ENCODE measurements at places on chromosomes 6 and 20.

DNA sequence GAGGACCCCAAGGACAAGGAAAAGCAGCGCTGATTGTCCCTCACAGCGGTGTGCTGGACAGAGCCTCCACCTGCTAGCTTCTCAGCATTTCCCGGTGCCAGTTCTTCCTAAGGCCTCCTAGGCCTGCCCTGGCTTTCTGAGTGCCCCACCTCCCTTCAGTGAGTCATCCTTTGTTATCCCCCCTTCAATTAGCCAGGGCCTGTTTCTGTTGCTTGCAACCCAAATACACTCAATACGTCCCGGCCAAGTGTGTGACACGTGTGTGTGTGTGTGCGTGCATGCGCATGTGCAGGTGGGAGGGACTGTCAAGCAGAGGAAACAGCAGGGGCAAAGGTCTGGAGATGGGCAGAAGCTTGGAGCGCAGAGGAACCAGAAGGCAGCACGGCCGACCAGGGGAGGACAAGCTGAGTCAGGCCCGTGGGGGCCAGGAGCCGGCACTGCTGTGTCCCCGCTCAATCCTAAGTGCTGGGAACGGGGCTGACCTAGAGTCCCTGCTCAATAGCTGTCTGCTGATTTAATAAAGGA lies 159.8 kb downstream of the PREX1 start:
- DNase-seq, result no peak

DNA sequence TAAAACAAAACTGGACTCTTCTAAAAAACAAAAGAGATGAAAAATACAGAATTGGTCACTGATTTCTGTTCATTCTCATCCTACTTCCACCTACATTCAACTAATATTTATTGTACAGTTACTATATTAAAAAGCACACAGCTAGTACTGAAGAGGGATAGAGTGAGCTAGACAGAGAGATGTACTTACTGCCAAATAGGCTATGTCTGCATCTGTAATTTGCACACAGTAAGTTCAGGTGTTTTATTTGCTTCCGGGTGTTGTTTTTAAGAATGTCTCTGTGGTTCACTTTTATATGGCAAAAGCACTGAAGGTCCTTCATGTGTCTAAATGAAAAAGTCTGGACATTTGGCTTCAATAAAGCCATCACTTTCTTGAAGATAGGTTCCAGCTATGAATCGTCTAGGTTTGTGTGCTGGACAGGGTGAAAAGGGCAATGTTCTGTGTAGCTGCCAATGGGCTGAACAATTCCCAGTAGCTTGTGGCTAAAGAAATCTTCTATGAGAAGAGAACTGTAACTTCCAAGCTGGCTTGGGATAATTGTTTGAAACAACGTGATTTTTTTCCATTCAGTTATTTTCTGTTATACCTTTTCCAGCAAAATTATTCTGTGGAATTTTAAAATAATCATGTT lies 47.3 kb downstream of the EPB41L2 start:
- no peak for DNase-seq

DNA sequence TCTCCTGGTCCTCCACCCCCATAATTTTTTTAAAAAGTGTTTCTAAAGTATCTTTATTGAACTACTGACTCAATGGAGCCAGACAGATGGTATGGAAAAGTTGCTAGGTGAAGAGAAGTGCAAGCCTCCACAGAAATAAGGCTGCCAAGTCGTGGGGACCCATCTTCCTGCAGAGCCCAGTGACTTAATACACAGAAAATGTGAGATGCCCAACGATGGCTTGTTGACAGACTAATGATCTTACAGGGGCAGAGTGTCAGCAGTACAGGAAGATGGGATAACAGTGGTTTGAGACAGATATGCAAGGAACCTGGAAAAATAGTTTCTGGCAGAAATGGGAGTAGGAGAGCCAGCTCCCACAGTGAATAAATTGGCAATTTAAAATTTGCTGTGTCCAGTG lies 43.3 kb downstream of the FYN start:
- DNase-seq, result no peak

GRCh38 chr6:160118620-160119229 lies 2.9 kb upstream of the SLC22A1 start:
- no peak for DNase-seq

GRCh38 chr6:76866091-76866915 lies 597.0 kb downstream of the HTR1B start:
- DNase-seq, result no peak

GRCh38 chr6:36752886-36753506 lies 55.4 kb downstream of the RAB44 start:
- no peak for DNase-seq

GRCh38 chr20:15287329-15287728 lies 949.9 kb upstream of the FLRT3 start:
- DNase-seq, result no peak

All from HEK293T (cell line).